Activated CD4-positive, alpha-beta T cell treated with anti-CD3 and anti-CD28 coated beads, Interleukin-2, amount 50 U/mL, for 4 hours (primary cell): ENCODE measurements at places on chromosomes 4 and X.

DNA sequence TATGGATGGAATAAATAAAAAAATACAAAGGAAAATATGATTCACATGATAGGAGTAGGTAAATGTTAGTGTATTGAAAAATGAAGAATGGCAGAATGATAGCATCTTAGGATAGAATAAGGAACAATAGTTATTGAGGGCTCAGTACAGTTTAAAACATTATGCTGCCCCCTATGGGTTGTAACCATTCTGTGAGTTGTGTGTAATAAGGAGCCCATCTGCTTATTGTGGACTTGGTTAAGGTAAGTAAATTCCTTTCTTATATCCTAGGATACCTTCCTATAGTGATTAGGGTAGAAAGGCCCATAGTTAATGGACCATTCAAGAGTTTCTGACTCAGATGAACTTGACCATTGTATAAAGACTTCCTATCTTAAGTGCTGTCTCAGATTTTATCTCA, 195.8 kb downstream of the PDHA2 start:
- DNase-seq, result no peak

DNA sequence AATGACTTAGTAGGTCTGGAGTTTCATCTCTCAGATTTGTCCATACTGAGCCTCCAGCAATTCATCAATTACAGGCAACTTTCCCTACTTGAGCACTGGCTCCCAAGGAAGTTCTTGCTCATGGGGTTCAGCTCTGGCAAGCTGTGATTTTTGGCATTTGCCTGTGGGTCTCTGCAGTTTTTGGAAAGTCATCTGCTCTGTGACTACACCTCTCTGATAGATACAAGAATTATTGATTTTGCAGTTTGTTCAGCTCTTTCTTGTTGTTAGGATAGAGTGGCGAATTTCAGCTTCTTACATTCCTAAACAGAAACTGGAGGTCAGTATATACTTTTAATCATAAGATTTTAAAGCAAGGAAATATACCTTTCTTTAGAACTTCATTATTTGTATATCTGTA, 209.7 kb upstream of the NPY2R start:
- no peak for DNase-seq

GRCh38 chr4:84673475-84674240, 90.7 kb downstream of the CDS1 start:
- no peak for DNase-seq

DNA sequence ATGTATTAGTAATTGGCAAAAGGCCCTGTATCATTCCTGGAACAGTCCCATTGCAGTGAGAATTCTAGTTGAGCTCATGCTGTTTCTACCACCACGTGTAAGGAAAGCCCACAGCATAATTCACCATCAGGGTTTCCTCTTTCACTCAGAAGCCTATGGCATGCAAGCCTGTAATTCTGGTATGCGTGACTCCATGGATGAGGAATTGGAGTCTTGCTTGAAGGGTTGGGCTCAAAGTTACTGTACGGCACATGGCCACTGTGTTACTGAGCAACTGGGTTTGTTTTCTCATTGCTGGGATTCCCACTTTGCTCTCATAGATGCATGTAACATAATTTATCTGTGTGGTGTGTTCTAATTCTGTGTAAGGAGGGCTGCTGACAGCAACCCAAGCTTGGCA, 132.3 kb upstream of the NR3C2 start:
- no peak for DNase-seq

GRCh38 chr4:8089862-8090261, 68.8 kb downstream of the ABLIM2 start:
- DNase-seq, result no peak

DNA sequence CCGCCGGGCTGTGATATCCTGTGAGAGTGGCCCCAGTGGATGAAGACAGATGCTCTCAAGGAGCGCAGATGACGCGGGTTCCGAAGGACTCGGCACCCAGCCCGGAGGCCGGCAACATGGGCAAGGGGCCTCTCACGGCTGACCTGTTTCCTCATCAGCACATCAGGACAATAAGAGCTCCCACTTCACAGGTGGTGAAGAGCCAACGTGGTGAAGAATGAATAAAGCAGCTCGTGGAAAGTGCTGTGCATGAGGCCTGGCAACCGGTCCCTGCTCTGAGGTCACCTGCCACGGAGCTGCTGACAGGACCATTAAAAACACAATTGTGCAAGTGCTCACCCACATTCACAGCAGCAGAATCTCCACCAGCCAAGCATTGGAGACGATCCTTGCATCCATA, 22.9 kb downstream of the ABLIM2 start:
- no peak for DNase-seq
